Stimulated activated naive CD8-positive, alpha-beta T cell treated with anti-CD3 and anti-CD28 coated beads, Interleukin-15, amount 100 ng/mL, for 72 hours (primary cell): ENCODE measurements at places on chromosomes 6 and 20.

GRCh38 chr6:56343295-56343694 is 95.9 kb upstream of the COL21A1 start:
- DNase-seq, result no peak

GRCh38 chr6:107690643-107691061 is 133.5 kb downstream of the SCML4 start:
- DNase-seq, result no peak

- DNase-seq, result no peak
Observed at GRCh38 chr6:48111143-48111506, at the start of gene PTCHD4. PTCHD4 (minus strand) TSS chr6:48111197; CDS start chr6:48068957, 42,240 bp downstream.

DNA sequence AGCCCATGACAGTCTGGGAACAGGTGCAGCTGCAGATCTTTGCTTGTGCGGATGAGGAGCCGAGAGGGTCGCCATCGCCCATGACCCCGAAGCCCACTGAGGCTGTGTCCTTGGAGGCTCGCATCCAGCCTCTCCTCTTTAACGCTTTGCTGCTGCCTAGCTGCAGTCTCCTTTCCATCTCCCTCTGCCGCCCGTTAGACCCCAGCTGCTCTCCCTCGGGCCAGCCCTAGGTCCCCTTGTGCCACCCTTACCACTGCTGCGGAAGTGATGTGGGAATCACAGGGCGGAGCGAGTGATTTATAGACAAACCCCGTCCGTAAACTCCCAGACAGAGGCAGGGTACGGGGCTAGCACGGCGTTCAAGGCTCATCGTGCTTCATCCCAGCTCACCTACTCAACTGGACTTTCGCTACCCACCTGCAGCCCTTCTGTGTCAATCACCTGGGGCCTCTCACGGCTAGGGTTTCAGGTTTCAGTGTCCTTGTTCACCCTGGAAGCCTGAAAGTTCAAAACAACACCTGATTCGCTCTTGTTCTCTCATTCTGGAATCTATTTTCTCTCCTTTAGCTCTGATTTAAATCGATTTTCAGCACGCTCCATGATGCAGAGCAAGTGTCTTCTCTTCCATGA is 76.1 kb downstream of the PAX1 start:
- DNase-seq, result no peak

GRCh38 chr6:116963972-116964371 is 86.9 kb downstream of the RFX6 start:
- DNase-seq, result no peak

DNA sequence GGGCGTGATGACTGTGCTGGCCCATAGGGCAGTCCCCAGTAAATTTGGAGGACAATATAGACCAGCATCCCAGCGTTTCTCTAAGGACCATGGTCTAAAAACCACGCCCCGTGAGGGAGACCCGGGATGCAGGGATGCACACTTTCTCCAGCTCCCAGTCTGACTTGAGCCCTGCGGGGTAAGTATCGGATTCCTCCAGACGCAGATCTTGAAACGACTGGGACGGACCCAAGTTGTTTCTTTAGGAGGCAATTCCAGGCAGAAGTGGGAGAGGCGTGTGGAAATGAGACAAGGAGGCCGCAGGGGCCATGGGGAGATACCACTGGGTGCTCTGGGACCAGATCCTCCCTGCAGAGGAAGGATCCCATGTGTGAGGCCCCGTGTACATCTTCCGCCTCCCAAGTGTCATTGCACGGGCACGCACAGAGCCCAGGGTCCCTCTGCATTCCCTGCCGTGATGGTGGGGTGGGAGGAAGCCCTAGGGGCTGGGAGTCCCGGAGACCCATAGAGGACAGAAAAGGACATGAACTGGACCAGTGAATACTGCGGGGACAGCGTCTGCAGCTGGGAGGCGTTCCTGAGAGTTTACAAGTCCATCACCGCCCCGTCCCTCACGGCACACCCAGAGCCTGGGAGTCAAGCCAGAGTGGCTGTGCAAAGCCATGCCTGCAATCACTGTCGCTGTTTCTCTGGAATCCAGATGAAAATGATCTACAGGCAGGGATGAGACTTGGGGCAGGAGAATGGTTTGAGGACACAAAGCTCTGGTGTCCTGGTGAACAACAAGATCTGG is 522.9 kb downstream of the CDH26 start:
- DNase-seq, result no peak

- DNase-seq, result no peak
Observed at GRCh38 chr6:36743538-36744303, 46.1 kb downstream of the RAB44 start.

DNA sequence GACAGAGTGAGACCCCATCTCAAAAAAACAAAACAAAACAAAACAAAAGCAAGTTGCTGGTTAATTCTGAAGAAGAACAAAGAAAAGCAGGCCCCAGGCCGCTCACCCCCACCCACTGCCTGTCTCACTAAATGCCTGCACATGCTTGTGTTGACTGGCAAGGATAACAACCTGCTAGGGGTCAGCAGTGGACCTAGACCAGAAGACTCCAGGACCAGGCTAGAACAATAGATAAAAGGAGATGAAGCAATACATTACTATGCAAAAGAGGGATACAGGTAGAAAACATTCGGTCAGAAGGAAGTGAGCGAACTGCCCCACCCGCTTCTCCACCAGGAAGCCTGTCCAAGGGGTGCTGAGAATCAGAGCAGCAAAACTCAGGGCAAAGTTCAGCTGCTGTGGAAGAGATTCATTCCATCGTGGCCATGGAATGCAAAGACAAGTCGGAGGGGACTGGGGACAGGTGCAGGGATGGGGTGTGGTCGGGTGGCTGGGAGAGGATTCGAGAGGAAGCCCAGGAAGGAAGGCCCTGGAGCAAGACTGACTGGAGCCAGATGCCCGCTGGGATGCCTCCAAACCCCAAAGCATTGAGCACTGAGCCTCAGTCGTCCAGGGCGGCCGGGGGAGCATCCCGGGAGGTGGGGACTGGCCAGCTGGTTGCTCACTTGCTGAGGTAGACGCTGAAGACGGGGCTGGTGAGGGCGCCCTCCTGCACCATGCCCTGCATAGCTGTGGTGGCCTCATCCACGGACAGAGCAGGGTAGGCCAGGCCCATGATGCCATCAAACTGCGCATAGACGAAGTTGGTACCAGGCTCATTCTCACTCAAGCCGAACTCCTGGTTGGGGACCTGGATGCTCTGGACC is 5.3 kb downstream of the PGC start:
- DNase-seq, result no peak

DNA sequence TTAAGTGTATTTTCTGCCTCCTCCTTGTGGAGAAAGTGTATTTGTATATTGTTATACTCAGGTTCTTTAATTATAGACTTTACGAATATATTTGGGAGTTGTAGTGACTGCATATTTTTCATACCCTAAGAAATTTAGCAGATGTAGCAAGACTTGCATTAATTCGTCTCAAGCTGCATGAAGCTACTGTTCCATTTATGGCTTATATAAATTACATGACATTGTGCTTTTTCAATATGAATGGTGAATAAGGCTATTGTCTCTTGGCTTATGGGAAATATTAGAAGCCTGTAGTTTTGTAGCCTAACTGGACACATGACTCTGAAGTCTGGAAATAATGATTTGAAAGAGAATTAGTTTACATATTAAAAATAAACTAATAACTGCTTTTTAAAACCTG is 2.4 kb downstream of the ADGRG6 start:
- no peak for DNase-seq

GRCh38 chr20:1894951-1895673 is at the start of gene SIRPA:
SIRPA (plus strand) TSS chr20:1895407; CDS start chr20:1895448, 41 bp downstream.
- DNase-seq, result no peak
